ENCODE measurements at places on chromosomes 7 and 10.

- no peak for DNase-seq
Observed at GRCh38 chr7:119281181-119281846, 991.7 kb upstream of the KCND2 start.

DNA sequence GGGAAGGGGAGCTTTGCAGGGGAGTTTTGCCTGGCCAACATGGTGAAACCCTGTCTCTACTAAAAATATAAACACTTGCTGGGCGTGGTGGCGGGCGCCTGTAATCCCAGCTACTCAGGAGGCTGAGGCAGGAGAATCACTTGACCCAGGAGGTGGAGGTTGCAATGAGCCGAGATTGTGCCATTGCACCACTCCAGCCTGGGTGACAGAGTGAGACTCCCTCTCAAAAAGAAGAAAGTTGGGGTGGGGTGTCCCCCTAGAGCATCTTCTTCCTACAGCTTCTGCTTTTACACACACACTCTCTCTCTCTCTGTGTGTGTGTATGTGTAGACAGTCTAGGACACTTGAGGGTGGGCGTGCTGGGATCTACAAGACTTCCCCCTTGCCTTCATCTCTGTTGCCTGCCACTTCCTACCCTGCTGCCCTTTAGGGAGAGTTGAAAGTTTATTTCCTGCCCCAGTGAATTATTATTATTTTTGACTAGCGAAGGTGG is 21.7 kb downstream of the PLAU start:
- no peak for DNase-seq

- DNase-seq: no peak
Observed at GRCh38 chr10:118583611-118584010, 11.8 kb downstream of the PRLHR start.

GRCh38 chr10:128267581-128267980 is 141.4 kb upstream of the MKI67 start:
- no peak for DNase-seq

- no peak for DNase-seq
Observed at GRCh38 chr10:75870039-75870645, 438.7 kb downstream of the LRMDA start.

- DNase-seq: no peak
Observed at GRCh38 chr7:20798081-20798693, 11.5 kb upstream of the SP8 start.

GRCh38 chr10:98450618-98451017 is 3.9 kb upstream of the HPS1 start:
- no peak for DNase-seq

- DNase-seq: no peak
Observed at GRCh38 chr7:26843705-26844104, 20.7 kb downstream of the SKAP2 start.

DNA sequence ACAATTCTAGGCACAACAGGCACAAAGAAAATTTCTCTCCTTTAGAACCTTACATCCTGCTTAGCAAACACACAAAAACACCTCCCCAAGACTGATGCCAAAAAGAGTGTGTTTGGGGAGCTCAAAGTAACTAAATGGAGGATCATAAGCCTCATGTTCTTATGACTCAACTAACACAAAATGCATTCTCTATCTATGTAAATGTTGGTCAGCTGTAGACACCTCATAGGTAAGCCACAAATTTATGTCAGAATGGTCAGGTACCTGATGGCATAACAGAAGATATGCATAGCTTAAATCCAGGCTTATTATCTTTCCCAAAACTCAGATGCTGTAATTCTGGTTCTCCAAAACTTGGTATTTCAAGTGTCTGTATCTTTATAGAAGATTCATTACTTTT is 315.1 kb downstream of the C7orf25 start:
- DNase-seq: no peak

GRCh38 chr7:91910171-91910570 is 29.7 kb upstream of the MTERF1 start:
- no peak for DNase-seq

DNA sequence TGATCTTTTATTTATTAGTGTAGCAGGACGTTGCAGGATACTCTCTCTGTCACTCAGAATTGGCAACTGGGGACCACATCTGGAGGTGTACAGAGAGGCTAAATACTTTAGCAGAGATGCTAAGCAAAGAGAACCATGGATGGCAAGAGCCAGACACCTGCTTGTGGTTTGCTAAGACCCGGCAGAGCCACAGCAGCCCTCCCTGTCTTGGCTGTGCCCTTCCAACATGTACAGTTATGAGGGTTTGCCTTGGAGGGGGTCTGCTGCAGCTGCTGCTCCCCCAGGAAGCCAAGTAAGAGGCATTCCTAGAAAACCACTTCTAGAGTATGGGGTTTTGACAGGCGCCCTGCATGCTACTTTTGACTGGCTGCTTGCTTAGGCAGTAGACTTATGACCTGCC is 5.1 kb downstream of the NPVF start:
- DNase-seq: no peak

DNA sequence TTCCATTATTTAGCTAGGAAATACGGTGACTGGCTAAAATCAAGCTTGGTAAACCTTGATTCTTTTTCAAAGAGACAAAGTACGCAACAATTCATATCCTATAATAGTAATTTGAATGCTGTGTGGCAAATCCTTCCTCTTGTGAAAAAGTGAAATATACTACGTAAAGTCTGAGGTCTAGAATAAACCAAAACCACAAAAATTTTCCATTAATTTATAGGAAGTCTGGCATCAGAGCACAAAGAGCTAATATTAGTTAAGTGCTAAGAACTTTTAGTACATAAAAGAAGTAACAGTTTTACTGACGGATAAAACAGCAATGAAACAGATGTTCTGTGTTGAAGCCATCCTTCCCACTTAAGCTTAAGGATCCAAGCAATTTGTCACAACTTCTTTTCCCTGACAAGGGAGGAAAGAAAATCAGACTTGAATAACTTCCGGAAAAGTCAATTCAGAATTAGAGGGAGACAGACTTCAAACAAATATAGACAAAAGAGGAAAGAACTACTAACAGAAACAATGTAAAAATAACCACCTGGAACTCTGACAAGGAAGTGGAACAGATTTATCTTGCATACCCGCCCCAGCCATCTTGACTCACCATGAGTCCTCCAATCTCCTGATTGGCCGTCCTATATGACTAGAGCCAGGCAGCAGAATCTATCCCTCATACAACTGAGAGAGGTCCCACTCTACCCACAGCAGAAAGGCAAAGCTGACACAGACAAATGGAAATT is 34.6 kb downstream of the RHEB start:
- DNase-seq: peak; percentile 63

DNA sequence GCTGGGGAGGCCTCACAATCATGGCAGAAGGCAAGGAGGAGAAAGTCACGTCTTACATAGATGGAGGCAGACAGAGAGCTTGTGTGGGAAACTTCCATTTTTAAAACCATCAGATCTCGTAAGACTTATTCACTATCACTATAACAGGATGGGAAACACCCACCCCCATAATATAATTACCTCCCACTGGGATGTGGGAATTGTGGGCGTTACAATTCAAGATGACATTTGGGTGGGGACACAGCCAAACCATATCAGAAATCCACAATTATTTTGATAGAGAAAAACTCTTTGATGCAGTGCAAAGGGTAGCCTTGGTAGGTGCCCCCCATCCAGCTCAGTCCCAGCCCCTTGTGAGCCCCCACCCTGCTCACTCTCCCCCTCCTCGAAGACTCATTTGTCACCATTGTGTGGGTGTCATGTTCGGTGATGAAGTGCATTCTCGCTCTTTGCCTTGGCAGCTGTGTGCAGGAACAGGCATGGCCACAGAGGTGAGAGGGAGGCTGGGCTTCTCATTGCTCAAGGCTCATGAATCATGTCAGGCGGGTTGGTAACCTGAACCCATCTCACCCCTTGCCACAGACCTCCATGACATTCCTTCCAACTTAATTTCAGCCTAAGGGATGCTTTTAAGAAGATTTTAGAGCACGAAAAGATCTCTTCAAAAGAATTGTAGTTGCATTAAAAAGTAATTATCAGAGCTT is 75.9 kb downstream of the BUB3 start:
- no peak for DNase-seq

DNA sequence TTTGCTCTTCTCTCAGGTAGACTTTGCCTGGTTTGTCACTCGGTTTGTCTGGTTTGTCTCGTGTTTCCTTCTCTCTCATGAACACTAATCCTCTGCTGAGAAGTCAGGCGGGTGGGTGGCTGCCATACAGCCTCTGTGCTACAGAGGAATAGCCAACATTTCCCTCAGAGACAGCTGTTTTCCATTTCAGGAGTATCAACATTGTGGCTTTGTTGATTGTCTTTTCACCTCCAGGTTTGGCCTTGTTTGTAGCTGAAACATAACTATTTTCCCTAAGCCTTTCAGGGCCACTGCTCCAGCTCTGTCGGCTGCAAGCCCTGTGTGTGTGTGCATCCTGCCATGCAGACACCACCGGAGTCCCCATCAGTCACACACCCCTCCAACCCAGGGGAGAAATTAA is 122.8 kb downstream of the BAMBI start:
- DNase-seq: no peak

- DNase-seq: no peak
Observed at GRCh38 chr10:119520283-119520682, 22.2 kb downstream of the RGS10 start.

DNA sequence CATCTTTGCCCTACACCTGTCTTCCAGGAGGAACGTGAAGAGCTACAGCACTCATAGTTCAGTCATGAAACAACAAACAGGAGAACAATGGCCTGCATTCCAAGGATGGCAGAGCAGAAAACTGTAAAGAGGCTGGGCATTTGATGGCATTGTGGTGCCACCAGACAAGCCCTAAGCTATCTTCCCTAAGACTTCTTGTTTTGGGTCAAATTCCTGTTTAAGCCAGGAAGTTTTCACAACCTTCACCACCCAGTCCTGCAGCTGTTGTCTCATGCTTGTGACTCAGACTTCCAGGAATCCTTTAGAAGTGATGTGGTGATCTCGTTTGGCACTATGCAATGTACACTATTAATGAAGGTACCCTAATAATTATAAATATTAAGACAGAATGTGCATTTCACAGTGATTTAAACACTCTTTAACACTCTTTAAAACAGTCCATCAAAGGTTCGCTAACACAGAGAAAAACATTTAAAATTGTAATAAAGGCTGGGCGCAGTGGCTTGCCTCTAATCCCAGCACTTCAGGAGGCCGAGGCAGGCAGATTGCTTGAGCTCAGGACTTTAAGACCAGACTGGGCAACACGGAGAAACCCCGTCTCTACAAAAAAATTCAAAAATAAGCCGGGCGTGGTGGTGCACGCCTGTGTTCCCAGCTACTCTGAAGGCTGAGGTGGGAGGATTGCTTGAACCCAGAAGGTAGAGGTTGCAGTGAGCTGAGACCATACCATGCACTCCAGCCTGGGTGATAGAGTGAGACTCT is 2.7 kb upstream of the HERPUD2 start:
- peak; percentile 30 for DNase-seq

DNA sequence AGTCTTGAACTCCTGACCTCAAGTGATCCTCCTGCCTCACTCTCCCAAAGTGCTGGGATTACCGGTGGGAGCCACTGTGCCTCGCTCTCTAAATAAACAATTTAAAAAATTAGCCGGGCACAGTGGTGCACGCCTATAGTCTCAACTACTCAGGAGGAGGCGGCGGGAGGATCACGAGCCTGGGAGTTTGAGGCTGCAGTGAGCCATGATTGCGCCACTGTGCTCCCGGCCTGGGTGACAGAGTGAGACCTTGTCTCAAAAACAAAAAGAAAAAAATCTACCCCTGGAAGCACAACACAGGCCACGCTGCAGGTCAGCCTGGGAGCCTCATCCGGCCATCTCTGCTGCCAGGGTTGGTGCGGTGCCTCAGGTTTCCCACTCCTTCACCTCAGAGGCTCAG is 3.8 kb upstream of the EIF3B start:
- no peak for DNase-seq

DNA sequence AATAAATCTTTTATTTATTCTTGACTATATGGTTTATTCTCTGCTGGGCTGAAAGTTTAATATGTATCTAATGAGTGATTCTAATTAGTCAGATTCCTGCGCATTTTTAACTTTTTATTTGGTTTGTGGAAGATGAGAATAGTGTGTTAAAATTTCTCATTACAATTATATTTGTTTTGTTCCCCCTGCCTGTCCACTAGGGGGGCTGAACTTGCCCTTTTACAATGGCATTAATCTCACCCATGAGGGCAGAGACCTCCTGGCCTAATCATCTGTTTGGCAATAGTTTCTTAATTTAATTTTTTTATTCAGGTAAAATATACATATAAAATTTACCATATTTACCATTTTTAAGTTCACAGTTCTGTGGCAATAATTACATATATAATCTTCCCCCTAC is 278.5 kb upstream of the NPY start:
- no peak for DNase-seq

DNA sequence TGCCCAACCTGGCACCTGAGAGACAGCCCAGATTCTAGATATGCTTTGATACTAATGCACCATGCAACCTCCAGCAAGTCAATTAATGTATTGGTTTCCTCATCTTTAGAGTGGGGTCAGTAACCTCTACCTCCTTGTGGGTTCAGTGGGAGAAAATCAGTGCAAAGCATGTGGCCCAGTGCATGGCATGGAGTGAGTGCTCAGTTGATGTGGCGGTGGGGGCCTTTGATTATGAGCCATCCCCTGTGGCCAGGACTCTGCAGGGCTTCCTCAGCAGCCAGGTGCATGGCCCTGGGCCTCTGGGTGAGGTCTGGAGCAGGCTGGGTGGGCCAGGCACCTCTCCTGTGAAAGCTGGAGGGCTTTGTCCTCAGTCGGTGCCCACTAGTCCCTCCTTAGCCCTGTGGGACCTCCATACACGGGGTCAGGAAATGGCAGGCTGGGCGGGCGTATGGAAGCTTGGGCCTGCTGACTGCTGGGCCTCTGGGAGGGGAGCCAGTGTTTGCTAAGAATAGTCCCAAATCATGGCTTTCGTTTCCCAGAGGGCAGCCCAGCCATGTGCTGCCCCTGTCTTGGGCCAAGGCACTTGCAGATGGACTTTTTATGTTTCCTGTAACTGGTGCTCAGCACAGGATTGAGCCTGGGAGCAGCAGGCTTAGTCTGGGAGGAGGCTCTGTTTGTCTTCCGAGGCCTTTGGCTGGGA is 3.4 kb downstream of the PALD1 start:
- DNase-seq: no peak

DNA sequence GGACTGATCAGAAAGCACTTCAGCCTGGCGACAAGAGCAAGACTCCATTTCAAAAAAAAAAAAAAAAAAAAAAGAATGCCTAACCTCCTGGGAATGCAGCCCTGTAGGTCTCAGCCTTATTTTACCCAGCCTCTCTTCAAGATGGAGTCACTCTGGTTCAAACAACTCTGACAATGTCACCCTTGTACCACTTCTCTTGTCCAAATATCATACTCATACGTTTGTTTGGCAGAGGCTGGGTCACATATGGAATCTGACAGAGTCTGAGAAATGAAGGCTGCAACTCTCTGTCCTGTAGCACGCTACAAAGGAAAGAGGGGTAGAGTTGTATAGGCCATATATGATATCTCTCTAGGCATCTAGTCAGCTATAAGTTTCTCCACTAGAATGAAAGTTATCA is 58.6 kb upstream of the GSAP start:
- DNase-seq: no peak
